DMS 273 treated with DMSO at 0.1 percent for 48 hours (cell line): ENCODE measurements at places on chromosomes 11 and 22.

GRCh38 chr11:67053896-67054329, 2.7 kb upstream of the RHOD start:
- DNase-seq = no peak

- no peak for DNase-seq
Observed at GRCh38 chr11:119519796-119520195, 96.8 kb upstream of the THY1 start.

GRCh38 chr11:131476266-131476665, 105.9 kb downstream of the NTM start:
- no peak for DNase-seq

DNA sequence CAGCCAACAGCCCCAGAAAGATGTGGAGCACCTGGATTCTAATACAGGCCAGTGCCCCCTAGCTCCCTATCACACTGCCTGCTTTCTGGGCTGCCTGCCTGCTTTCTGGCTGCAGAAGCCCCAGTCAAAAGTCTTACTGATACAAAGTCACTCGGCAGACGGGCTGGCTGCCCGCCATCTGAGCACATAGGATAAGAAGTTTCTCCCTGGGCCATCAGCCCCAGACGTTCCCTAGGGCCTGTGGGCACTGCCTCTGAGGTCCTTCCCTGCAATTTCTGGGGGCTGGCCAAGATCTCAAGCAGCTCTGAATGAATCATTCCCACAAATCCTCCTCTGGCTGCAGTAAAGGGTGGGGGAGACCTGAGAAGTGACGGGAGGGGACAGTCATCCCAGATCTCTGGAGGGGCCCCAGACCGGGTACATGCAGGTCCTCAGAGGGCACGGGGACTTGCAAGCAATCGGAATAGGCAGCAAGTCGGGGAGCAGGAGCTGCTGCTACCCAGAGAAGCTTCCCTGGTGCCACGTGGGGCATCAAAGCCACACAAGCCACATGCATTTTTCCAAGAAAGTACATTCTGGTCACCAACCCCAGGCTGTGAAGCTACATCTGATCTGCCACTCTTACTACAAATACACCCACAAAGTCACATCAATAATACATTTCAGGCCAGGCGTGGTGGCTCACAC, 4.7 kb downstream of the TPST2 start:
- peak; percentile 29 for DNase-seq

DNA sequence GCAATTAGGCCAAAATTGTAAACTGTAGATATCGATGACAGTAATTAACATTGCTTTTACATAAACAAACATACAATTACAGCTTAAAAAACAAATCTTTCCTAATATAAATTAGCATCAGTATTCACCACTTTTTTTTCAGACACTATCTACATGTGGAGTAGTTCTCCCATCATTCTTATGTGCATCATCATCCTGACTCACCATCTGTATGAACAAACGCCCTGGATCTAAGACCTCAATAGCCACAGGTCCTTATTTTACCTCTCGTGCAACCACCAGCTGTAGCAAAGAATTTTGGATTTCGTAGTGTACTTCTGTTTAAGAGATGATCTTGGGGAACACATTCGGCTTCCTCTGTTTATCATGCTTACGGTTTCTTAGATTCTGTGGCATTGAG, 551.9 kb upstream of the KIRREL3 start:
- DNase-seq = no peak

DNA sequence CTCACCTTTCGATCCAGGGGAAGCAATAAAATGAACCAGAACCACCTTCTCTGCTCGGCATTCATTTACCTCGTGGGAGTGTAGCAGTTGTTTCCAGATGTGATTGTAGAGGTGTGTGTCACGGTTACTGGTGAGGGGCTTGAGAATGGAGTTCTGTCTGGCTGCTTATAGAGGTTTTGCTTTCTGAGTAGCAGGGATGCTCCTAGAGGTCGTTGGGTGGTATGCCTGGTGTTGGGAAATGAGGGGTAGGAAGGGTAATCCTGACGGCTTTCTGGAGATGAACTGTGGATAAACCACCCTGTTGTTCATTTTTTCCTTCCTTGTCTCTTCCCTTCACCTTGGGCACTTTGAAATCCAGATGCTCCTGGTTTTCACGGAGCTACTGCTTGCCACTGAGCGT, 8.1 kb downstream of the TEAD1 start:
- no peak for DNase-seq

DNA sequence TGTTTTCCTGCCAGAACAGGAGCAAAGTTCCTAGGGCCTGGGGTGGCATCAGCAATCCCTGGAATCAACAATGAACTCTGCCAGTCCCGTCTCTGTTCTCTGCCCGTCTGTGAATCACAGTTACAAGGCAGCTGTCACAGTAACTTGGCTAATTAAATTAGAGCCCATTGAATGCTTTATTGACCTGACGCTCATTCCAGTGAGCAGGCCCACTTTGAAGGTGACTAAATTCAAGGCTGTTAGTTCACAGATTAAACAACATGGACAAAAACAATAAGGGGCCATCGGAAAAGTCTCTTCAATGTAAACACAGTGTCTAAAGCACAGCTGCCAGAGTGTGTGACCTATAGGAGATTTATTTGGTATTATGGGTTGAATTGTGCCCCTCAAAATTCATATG, 17.7 kb upstream of the TMPRSS5 start:
- DNase-seq = no peak

DNA sequence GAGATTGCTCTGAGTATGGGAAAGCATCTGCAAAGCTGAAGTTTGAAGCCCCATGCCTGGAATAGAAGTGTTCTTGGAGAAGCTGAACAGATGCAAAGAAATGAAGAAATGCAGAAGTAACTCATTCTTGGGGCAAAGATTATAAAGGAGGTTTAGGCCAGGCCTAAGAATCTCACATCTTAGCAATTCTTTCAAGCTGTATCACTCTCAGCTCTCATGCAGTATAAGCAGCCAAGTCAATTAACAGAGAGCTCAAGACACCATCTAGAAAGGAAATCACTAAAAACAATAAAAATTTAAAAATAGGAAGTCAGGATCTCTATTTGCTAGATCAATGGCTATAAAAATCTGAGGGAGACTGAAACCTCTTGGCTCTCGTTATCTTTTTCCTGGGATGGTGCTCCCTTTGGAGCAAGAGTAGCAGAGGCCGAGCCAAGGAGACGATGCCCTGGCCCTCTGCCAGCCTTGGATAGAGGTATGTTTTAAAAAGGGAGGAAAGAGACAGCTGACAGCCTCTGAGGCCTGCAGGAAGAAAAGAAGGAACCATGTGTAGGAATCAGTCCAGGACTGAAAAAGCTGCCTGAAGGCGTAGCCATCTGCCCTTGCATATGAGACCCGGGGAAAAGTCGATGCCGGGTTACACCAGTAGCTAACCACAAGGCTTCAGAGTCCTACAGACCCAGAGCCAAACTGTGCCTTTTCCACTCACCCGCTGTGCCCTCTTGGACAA, 229.8 kb downstream of the BLID start:
- DNase-seq = peak; percentile 38

DNA sequence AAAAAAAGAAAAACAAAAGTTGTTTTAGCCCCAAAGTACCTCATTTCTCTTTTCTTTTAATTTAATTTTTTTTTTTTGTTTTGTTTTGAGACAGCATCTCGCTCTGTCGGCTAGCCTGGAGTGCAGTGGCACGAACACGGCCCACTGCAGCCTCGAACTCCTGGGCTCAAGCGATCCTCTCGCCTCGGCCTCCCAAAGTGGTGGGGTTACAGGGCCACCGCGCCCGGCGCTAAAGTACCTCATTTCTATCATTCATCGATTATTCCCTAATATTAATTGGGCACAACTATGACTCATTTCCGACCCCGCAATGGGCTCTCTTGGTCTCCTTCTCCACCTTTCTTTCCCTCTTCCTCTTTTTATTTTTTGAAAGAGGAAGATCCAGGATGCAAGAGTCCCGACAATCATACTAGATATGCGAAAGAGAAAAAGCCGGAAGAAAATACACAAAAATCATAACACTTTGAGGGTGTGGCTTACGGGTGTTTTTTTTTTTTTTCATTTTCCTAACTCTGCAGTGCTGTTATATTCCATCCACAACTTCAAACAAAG, 475 bp upstream of the AIP start:
- no peak for DNase-seq

GRCh38 chr11:93591247-93591898, 48.2 kb upstream of the SMCO4 start:
- no peak for DNase-seq

- DNase-seq = peak; percentile 96
Observed at GRCh38 chr11:3797329-3798090, at the start of gene NUP98. TSS of gene NUP98 (minus strand) at chr11:3797554. CDS start at chr11:3782117, 15,437 bp downstream.

DNA sequence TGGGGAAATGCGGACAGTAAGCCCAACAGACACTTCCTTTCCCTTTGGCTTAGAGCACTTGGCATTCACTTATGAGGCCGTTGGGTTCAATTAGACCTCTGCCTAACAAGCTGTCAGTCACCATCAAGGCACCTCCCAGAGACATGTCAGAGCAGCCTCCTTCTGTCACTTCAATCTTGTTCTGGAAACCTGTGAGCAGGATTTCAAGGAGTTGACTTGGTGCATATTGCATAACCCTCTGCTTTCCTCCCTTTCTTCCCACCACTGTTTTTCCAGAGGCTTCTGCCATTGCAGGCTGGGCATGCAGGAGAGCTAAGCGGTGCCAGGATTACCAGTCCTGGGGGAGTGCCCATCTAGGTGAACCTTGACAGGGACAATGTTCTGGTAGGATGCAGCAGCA, 484.2 kb upstream of the LRRC4C start:
- DNase-seq = no peak

DNA sequence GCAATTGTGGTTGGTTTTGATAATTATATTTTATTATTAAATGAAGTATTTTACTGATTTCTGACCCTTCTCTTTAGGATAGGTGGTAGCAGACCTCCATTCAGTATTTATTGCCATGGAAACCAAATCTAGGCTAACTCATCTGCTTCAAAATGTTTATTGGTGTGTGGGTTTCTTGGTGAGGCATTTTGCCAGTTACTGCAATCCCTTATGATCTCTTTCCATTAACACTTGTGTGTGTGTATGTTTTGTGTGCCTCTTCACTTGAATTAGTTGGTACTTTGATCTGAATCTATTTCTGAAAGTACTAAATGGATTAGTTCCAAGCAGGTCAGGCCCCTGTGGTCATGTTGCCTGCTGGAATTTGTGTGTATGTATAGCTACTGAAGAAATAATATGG, 184.4 kb upstream of the C11orf87 start:
- DNase-seq = no peak

- DNase-seq = no peak
Observed at GRCh38 chr11:95849087-95849825, 59.0 kb downstream of the CEP57 start.

GRCh38 chr11:9091044-9091922, at the start of gene SCUBE2:
TSS of gene SCUBE2 (minus strand) at chr11:9091599. CDS start at chr11:9091528, 71 bp downstream.
- no peak for DNase-seq

DNA sequence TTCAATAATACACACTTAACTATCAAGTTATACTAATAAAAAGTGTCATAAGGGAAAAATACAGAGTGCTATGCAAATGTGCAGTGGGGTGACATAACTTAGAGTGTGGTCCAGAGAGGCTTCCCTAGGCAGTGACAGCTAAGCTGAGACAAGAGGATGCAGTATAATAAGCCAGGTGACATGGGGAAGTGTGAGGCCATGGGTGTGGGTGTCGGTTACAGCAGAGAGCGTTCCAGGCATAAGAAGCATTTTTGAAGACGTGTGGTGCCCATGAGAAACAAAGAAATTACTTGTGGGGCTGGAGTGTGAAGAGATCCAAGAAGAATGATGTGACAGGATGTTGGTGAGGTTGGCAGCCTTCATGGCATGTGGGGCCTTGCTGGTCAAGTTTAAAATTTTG, 78.1 kb upstream of the PICALM start:
- DNase-seq = no peak

DNA sequence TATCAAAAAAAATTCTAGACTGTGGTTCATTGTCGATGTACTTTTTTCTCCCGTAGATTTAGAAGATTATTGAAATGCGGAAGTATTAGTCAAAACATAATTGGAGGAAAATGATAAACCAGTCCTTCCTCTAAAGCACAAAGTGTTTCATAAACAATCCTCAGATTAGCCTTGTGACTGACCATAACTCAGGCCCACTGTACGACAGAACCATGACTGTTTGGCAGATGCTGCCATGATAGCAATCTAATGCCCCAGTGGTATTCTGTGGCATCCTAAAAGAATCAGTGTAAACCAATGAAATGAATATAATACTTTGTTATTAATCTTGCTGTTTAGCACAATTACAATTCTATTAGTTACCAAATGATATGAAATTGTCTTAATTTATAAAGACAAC, 127.0 kb upstream of the CTSC start:
- DNase-seq = no peak

DNA sequence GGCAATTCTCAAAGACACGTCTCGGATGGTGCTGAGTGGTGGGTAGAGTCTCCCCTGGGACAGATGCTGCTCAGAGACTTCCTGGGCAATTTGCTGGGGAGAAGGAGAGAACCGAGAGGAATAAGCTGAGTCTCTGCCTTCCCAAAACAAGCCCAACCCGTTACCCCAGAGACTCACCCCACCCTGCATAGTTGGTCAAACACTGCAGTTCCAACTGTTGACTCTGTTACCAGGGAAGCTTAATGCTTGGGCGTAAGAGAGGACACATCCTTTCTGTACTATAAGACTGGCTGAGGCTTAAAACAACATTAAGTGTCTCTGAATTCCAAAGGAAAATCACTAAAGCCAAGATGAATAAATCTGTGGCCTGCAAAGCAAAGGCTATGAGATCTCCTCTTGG, 68.1 kb downstream of the CCDC81 start:
- DNase-seq = no peak

DNA sequence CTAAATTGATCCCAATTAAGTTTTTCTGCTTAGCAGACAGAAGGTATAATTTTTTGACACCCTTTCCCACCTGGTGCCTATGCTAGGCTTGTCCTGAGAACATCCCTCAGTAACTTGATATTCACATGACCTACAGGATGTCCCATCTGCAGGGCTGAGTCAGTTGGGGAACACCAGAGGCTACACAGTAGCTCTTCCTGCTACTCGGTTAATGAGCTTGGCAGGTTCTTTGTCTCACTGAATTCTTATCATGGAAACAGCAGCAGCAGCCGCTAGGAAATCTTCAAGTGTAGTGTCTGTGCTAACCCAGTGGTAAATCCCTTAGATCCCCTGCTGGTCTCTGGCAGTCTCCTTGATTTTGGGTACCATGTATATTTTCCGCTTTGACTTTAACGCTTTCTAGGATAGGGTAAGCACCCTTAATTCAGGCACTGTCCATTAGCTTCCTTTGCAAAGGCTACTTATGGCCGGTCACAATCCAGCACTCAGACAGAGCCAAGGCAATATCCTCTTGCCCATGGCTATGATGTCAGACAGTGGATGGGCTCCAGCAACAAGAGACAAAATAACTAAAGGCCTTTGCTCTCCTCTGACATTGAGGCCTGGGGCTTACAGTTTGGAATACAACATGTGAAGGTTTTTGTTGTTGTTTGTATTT, 8.5 kb downstream of the MRPL16 start:
- DNase-seq = no peak
